Activated CD8-positive, alpha-beta memory T cell treated with anti-CD3 and anti-CD28 coated beads for 4 hours (primary cell): ENCODE measurements at places on chromosomes 4 and X.

DNA sequence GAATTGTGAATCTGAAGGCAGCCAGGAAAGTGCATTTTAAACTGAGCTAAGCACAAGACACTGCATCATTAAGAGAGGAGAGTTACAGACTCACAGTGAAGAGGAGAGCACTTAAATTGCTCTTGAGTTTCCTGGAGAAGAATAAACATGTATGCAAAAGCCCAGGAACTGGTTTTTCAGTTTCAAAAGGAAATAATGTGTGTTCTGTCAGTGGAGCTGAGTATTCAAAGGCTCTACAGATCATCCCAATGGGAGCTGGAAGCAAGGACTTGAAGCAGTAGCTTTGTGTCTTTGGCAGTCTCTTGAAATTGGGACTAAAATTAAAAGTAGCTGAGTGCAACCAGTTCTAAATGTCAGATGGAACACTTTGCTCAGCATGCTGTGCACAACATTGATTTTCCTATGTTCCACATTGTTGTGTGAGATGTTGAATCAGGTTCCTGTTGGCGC lies 147.5 kb upstream of the ANK2 start:
- DNase-seq = no peak

DNA sequence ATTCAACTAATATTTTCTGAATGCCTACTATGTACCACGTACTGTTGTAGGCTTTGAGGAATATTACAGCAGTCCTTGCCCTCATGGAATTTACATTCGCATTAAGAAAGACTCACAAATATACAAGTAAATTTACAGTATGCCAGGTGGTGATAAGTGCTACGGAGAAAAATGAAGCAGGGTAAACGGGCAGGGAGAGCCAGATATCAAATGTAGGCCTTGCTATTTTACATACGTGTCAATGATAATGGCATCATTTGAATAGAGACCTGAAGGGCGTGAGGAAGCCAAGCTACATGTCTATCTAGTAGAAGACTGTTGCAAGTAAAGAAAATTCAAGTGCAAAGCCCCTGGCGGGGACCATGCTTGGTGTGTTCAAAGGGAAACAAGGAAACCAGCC lies 65.2 kb downstream of the AMMECR1 start:
- DNase-seq = no peak

DNA sequence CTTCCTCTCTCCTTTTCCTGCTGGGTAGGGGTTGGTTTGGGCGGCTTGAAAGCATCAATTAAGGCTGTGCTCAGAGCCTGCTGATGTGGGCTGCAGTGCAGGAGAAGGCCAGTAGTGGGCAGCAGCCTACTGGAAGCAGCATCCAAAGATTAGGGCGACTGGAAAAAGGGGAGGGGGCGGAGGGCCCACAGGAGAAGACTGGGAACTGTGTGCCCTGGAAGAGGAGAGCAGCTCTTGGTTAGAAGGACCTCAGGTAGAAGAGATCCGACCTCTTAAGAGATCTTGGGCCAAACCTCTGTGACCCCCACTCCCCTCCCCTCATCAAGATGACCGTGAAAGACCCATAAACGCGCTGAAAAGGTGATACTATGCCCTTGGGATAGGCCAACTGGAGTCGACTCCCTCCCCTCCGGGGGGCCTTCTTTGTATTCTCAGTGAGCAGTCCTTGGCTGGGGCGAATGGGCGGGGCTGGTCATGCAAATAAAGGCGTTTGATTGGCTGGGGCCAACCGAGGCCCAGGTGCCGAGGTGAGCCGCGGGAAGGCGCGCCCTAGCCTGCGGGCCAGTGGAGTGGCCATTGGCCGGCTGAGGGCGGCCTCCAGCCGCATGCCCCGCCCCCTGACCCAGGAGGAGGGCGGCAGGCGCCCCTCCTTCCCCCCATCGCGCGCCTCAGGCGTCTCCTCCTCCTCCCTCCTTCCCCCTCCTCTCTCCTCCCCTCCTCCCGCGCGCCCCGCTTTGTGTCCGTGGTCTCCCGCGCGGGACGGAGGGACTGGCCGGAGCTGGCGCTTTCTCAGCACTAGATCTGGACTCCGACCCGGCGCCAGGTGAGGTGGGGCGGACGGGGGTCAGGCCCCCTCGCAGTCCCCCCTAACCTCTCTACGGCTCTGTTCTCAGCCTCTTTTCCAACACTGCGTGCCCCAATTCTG lies 10.1 kb downstream of the DLG3 start:
- peak; percentile 28 for DNase-seq

GRCh38 chr4:3354455-3354811 lies 61.6 kb downstream of the RGS12 start:
- DNase-seq = no peak

DNA sequence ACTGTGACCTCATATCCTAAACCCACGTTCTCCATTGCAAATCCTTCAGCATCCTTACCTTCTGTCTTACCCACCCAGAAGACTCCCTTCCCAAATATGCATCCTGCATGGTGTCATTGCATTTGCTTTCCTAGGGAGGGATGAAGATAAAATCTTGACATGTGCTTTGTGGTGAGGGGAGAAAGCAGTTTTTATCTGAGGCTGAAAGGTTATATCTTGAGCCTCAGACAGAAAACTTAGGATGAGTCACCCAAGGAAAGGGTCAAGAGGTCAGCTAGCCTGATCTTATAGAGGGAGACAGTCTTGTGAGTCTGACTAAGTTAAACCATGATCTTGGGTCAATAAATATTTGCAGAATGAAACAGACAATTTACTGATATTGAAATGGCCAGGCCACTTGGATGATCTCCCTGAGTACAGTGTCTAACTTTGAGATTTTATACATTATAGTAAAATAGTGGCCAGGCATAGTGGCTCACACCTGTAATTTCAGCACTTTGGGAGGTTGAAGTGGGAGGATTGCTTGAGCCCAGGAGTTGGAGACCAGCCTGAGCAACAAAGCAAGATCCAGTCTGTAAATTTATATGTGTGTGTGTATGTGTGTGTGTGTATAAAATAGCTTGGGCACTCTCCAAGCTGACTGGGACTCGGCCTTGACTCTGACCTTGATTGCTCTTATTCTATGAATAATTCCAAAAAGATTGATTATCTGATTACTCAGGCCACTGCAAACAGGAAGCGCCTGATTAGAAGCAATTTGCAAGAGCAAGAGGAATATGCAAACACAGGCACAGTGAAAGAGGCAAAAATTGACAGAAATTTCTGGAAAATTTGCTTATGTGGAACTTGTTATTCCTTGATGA lies 15.4 kb upstream of the FAM9C start:
- no peak for DNase-seq
